ENCODE measurements at places on chromosomes 12 and 14.

DNA sequence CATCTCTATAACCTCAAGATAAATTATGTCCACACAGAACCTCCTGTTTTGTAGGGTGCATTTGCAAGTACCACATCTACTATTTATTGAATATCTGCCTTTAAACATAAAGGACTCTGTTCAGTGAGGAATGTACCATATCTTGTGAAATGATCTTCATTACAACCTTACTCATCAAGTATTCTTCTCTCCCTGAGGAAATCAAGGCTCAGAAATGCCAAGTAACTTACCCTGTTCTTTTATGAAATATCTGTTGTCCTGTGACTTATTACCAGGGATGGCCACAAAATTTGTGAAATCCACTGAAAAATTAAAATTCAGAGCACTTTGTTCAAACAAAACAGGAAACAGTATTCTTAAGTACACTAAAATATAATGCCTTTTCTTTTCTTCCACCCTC, 366.7 kb downstream of the GALC start:
- DNase-seq: no peak

- no peak for DNase-seq
Measured at GRCh38 chr12:18655351-18655750, 82.5 kb downstream of the PLCZ1 start.

GRCh38 chr12:131101703-131102492, 148.2 kb downstream of the ADGRD1 start:
- DNase-seq: no peak

- DNase-seq: no peak
Measured at GRCh38 chr12:68115281-68115680, 44.3 kb downstream of the IFNG start.

GRCh38 chr14:22976620-22977433, 5.5 kb downstream of the AJUBA start:
- DNase-seq: no peak

GRCh38 chr12:119412811-119413794, 78.6 kb downstream of the CCDC60 start:
- no peak for DNase-seq

- no peak for DNase-seq
Measured at GRCh38 chr14:105854600-105855245, 328.3 kb downstream of the TMEM121 start.

- DNase-seq: no peak
Measured at GRCh38 chr12:113226696-113227568, 5.7 kb downstream of the TPCN1 start.

- no peak for DNase-seq
Measured at GRCh38 chr14:54490445-54491175, 1.8 kb upstream of the GMFB start.

DNA sequence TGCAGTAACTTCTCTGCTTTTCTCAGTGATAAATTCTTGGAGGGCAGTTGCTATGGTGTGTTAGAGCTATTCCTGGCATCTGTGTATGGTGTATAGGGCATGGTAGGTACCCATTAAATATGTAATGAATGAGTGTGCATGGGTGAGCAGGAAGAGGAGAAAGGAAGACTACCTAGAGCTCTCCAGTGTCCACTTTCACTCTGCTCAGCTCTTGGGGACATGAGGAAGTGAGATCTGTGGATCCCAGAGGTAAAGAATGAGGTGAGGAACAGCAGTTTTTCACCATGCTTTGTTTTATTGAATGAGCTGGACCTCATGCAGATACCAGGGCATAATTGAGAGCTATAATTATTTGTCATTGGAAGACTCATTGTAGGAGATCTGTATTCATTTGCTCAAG, 444.8 kb upstream of the RGS6 start:
- DNase-seq: no peak

GRCh38 chr14:47240748-47241437, 434.5 kb downstream of the MDGA2 start:
- DNase-seq: no peak

GRCh38 chr12:94047781-94048567, 100.4 kb upstream of the PLXNC1 start:
- no peak for DNase-seq

DNA sequence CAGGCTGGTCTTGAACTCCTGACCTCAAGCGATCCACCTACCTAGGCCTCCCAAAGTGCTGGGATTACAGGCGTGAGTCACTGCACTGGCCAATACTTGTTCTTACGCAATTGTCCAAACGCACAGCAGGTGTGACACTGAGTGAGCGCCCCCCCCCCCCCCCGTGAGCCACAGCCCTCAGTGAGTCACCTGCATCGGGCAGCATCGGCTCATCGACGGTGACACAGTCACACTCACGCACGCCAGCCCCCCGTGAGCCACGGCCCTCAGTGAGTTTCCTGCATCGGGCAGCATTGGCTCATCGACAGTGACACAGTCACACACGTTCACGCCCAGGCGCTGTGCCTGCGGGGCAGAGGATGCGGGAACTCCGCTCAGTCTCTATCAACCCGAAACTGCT, 42.5 kb downstream of the GALNT9 start:
- DNase-seq: peak; percentile 54

DNA sequence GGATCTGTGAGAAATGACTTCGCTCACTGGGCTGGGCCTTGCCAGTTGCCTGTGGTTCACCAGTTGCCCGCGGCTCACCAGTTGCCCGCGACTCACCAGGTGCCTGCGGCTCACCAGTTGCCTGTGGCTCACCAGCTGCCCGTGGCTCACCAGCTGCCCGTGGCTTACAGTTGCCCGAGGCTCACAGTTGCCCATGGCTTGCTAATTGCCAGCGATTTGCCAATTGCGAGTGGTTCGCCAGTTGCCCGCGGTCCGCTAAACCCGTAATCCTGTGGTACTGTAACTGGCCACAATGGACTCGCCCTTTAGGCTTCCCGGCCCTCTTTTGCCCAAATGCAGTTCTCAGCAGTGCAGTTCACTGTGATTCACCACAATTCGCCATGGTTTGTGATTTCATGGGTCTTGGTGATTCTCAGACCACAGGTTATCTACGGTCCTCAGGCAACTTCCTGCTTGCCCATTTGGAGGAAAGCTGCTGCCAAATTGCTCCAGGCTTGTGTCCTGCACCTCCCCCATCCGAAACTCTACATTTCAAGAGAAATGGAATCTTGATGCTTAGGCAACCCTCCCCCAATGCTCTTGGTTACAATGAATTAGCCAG, 15.0 kb upstream of the MEG3 start:
- DNase-seq: peak; percentile 54

- no peak for DNase-seq
Measured at GRCh38 chr12:93115198-93115601, 186.1 kb upstream of the EEA1 start.

DNA sequence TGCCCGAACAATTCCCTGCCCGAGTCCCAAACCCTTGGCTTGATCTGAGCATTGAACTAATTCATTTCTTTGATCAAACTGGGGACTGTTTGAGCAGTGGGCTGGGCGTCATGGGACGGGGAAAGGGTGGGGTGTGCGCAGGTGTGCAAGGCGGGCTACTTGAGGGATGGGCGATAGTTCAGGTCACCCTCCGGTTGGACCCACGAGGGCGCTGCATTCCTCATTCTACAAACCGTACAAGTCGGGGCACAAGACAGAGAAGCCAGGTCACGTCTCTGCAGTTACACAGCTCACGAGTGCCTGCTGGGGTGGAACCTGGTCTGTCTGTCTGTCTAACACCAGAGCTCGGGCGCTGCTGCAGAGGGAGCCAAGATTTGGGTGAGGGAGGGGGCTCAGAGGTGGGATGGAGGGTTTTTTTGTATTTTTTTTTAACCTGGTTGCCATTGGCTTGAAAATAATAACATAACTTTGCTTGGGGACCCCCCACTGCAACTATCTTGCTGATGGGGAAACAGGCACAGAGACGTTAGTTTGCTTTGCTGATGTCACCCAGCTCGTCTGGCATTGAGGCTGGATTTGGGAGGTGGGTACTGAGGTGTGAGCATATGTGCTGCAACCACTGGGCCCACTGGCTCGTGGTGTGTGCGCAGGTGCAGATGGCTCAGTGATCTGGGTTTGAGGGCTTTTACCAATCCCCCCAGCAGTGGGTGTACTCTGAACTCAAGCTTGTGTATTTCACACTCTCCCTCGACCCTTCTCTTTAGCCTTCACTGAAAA, 7.6 kb upstream of the RTL1 start:
- no peak for DNase-seq

- DNase-seq: no peak
Measured at GRCh38 chr12:50394469-50395029, 1.9 kb downstream of the FAM186A start.

DNA sequence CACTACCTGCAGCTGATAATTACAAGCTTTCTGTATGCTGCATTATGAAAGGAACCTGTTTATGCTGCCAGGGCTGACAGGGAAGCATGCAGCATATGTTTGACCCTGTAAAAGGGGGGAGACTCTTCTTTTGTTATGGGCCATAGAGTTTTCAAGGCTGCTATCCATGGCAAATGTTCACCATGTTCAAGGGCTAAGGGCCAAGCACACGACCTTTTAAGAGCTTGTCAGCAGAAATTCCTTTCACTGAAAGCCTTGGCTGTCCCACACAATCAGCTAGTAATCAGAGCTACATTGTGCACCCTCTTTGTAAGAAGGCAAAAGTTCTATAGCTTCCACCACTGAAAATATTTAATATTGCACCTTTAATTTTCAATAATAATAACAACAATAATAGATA, 74.2 kb upstream of the MBIP start:
- no peak for DNase-seq

DNA sequence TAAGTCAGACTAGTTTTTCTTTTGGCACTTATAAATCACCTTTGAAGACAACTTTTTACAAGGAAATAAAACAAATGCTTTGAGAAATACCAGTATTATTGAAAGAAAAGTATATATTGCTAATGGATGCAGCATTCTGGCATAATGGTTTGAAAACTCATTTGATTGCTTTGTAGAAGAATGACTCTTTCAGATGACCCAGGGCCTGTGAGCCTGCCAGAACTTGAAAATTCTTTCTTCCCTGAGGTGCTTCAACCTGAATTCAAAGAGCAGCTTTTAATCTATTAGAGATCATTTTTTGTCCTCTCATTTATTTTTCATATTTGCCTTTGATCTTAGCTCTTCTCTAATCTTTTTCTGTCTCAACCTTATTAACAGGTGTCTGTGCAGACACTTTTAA, 87.4 kb downstream of the LRRK2 start:
- DNase-seq: no peak

DNA sequence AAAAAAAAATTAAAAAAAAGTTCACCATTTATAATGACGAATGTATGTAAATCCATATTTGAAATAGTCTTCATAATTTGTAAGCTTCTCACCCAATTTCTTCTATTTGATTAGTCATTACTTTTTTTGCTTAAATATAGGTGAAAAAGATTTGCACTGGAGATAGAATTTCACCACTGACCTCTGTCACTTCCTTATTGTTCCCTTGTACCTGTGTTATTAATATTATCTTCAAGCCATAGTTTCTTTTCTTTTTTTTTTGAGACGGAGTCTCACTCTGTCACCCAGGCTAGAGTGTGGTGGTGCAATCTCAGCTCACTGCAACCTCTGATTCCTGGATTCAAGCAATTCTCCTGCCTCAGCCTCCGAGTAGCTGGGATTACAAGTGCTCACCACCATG, 15.8 kb downstream of the TEP1 start:
- no peak for DNase-seq

DNA sequence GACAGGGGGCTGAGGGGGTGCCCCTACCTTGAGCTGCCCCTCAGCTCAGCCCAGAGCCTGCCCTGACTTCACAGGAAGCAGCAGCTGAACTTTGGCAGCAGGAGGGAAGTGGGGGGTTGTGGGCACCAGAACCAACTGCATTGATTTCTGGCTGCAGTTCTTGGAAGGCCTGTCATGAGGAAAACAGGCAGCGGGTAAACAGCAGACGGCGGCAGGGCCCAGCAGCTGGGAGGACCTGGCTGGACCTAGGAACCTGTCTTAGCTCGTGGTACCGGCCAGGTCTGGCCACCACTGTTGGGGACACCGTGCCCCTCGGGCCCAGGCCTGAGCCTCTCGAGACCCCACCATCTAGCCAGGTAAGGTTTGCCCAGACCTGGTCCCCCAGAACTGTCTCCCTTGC, 154.2 kb upstream of the MYL2 start:
- DNase-seq: no peak

- no peak for DNase-seq
Measured at GRCh38 chr14:68041876-68042354, 222.3 kb downstream of the RAD51B start.
